Spleen (tissue), 13 donors: ENCODE measurements at places on chromosomes 2 and 18.

- no peak for DNase-seq
Observed at GRCh38 chr2:177072090-177072489, 140.5 kb upstream of the HNRNPA3 start.

- DNase-seq: no peak
Observed at GRCh38 chr2:11616851-11617415, 53.1 kb downstream of the NTSR2 start.

- DNase-seq: no peak
Observed at GRCh38 chr2:134301099-134301927, 47.4 kb downstream of the MGAT5 start.

GRCh38 chr2:30408961-30409387 lies 38.1 kb upstream of the LCLAT1 start:
- DNase-seq: no peak

- no peak for DNase-seq
Observed at GRCh38 chr2:167607731-167608130, 639.7 kb downstream of the STK39 start.

DNA sequence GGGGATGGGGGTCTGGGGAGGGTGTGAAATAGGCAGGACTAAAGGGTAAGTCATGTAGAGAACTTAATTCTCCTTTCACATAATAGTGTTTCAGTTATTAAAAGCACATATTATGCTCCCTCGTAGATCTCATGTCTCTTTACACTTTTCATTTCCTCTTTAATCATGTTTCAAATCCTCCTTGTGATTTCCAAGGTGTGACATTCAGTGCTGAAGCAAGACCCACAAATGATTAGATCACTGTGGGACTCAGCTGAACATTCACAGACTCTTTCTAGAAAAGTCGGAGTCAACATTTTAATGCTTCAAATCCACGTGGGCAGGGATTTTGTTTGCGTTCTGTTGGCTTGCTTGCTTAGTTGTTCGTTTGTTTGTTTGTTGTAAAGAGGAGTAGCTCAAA lies 34.7 kb upstream of the CALCRL start:
- DNase-seq: no peak

- DNase-seq: no peak
Observed at GRCh38 chr2:175383286-175383685, 201.8 kb upstream of the ATP5MC3 start.

GRCh38 chr18:45415614-45416013 lies 199.7 kb upstream of the SLC14A2 start:
- no peak for DNase-seq

DNA sequence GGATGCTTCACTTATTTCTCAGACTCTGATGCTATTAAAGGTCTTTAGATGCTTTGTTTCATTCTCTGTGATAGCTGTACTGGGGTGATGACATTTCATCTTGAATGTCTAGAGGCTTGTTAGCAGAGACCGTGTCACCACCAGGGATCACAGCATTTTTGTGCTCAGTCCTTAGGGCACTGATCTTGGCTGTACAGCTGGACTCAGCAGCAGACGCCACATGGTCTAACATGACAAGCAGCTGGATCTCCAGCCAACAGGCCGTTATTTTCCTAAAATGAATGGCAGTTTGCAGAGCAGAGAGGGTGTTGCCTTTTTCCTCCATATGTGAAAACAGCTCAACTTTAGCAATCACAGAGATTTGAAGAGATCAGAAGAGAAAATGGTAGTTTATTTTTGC lies 491.8 kb downstream of the CDH2 start:
- DNase-seq: no peak

GRCh38 chr2:191187105-191187829 lies 36.5 kb upstream of the STAT4 start:
- DNase-seq: no peak

DNA sequence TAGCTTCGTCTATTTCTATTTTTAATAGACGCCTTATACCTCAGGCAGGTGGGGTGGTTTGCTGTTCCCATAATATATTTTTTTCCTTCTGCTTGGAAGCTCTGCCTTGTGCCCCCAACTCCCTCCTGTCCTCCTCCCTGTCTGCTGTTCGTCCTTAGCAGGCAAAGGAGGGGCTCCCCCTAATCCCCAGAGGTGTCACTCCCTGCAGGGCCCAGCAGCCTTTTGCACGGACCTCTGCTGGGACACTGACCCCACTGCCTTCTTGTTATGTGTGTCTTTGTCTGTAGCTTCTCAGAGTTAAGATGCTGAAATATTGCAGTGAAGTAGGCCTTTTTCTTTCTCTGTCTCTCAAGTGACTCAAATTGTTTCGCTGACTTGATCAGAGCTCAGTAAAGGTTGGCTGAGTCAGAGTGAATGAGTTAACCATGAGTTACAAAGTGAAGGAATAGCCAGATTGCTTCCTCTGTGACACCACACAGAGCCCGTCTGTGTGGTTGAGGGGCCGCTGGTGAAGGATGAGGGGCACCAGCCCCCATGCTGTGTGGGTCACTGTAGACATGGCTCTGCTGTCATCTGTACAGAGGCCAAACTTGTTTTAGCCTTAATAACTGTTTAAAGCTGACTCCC lies 47.7 kb downstream of the PRKCE start:
- DNase-seq: no peak

DNA sequence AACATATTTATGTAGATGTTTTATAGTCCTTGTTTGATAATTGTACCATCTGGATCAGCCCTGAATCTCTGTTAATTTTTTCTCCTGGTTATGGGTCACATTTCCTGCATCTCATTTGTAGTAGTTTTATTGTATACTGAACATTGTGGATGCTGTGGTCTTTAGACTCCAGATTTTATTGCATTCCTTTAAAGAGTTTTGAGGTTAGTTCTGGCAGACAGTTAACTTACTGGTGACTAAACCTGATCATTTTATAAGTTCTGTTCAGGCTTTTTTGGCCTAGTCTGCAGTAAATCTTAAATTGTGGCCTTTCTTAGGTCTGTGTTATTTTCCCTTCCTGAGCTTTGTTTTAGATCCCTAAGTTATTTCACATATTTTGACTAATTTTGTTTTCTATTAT lies 84.3 kb downstream of the FANCL start:
- DNase-seq: no peak

GRCh38 chr2:106032676-106033075 lies 161.4 kb downstream of the UXS1 start:
- no peak for DNase-seq

DNA sequence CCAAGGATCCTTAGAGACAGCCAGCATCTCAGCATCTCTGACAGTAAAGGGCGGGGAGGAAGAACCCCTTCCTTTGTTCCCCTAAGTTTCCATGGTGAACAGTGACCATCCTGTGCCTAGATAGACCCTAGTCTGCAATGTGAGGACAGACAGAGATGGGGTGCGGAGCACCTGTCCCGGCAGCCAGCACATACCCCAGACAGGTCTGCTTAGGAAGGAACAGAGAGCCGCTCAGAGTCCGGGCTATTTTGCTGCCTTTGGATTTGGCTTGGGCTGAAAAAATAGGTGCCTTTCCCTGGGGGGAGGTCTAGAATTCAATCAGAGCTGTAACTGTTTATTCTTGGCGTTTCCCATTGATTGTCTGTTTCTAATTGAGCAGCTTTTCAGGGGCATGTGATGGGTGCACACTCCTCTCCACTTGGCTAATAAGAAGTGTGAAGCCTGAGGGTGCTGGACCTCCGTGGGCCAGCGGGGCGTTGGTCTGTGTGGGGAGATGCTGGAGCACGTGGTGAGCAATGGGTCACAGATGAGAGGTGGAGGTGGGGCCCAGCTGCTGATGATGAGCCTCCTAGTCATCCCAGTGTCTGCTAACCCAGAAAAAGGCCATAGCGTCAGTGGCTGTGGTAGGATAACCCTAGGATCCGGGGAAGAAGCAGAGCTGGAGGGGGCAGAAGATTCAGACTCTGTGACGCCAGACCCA lies 236.8 kb downstream of the SEPTIN10 start:
- DNase-seq: peak; percentile 27

GRCh38 chr2:203237346-203238238 lies 1.2 kb upstream of the CYP20A1 start:
- no peak for DNase-seq

GRCh38 chr2:17479875-17480274 lies 38.4 kb downstream of the RAD51AP2 start:
- no peak for DNase-seq

GRCh38 chr2:204479557-204479956 lies 65.7 kb upstream of the PARD3B start:
- no peak for DNase-seq

DNA sequence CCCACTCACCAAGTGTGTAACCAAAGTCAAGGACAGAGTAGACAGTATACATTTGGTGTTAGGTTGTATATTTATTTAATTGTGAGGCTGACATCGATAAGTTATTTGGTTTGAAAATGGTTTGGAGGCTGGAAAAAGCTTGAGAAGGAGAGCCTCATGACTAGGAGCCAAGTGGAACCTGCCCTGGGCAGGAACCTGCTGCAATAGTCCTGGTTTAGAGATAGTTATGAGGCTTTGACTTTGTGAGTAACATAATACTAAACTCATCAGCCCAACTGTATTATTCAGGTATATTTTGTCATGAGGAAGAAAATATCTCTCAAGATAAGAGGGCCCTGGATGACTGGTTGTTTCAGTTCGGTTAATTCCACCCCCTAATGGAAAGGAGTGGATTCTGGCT lies 234.3 kb upstream of the CYRIA start:
- DNase-seq: no peak

DNA sequence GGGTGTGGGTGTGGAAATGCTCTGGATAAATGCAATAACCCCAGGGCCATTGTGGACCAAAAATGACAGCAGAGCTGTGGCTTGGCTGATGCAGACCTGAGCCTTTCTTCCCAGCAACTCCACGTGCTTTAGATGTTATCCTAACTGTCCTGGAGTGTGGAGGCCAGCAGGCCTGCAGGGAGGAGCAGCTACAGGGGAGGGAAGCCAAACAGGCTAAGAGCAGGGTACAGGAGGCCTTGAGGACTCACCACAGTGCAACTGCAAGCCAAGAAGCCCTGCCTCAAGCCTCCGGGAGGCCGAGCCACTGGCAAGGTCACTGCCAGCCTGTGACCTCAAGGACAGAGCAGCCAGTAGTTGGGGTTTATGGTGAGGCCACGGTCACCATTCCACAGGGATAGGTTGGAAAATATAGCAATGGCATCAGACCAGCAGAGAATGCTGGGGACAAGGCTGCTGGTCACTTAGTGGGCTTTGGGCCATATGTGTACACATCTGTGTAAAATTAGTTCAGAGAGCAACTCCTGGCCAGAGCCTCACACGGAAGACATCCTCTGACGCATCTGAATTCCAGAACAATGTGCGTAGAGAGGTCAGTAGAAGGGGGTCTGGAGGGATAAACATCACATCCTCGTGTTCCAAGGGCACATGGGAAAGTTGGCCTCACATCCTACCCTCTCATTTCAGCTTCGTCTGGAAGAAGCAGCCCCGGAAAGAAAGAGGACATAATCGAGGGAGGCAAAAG lies 76.2 kb upstream of the UPP2 start:
- DNase-seq: no peak

GRCh38 chr18:3653851-3654441 lies 204.0 kb downstream of the TGIF1 start:
- no peak for DNase-seq

GRCh38 chr18:26745288-26746181 lies 120.0 kb downstream of the AQP4 start:
- no peak for DNase-seq

- DNase-seq: no peak
Observed at GRCh38 chr2:197134206-197134605, 176.4 kb downstream of the ANKRD44 start.

- no peak for DNase-seq
Observed at GRCh38 chr2:146527166-146527565, 1317.7 kb upstream of the ACVR2A start.

GRCh38 chr2:169966454-169966853 lies 139.2 kb downstream of the UBR3 start:
- no peak for DNase-seq

DNA sequence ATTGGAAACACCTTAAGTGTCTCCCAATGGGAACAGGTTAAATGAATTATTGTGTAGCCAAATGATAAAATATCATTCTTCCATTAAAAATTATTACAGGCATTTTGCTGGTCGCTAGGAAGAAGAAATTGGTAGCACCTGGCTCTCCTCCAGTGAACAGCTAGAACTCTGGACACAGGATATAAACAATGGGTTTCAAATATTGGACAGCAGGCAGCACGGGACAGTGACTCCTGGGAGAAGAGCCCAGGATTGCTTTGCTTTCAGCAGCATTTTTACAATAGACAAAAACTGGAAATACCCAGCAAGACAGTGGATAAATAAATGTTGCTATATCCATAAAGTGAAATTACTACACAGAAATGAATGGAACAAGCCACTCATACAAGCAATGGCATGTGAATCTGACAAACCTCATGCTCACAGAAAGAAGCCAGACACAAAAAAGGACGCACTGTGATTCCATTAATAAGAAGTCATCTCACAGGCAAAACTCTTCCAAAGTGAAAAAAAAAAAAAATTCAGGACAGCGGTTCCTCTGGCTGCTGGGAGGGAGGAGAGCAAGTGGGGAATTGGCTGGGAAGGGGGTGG lies 50.5 kb downstream of the LAMA1 start:
- no peak for DNase-seq

DNA sequence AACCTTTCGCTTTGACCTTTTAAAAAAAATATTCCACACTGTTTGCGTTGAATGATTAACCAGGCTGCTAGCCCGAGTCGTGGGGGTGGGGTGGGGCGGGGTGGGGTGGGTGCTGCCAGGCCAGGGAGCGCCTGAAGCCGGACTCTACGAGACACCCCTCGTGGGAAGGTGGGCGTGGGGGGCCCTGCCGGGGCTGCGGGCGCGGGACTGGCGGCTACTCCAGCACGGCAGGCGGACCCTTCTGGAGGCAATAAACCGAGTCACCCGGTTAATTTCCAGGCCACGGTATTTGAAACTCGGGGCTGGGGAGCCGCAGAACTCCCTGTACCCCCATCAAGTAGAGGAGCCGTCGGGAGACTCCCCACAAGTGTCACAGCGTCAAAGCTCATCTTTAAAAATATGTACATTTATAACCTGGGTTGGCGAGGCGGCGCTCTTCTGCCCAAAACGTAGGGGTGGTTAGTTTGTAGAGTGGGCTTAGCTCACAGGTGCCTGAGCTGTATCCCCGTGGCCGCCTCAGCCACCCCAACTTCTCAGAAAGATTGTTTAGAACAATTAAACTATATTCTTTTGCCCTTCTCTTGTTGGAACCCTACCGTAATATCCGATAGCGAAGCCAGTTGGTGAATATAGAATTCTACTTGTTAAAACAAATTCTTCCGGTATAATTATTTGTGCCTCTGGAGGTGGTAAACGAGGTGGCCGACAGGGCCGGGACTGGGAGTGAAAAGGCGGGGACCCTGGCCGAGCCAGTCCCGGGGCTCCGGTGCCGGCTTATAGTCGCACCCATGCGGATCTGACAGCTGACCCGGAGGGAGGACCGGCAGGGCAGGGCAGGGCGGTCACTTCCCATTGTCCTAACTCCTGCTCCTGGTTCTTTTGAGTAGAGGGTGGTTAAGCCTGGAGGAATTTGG lies 1.4 kb downstream of the B3GNT2 start:
- peak; percentile 89 for DNase-seq

- no peak for DNase-seq
Observed at GRCh38 chr2:161199912-161200701, 39.9 kb downstream of the TANK start.

DNA sequence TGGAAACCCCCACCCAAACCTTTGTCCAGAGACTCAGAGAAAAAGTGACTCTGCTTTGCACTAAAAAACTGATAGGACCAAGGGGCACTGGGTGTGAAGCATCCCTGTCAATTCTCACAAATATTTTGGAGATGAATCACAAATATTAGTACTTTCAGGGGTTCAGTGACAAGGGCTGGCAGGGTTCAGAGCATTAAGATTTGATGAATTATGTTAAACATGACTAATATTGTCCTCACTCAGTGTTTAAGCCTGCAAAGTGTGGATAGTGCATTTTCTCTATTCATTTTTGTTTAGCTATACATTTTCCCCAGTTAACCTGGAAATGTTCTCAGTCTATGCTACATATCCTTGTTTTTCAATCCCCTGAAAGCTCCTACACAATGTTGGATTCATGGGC lies 65.3 kb upstream of the CCDC68 start:
- DNase-seq: no peak
